ENCODE measurements at places on chromosomes 1 and 21. TPM values are rescaled to one million over a fixed set of nuclear protein-coding genes. Genes with fewer than 3 reads are reported as not detected.

DNA sequence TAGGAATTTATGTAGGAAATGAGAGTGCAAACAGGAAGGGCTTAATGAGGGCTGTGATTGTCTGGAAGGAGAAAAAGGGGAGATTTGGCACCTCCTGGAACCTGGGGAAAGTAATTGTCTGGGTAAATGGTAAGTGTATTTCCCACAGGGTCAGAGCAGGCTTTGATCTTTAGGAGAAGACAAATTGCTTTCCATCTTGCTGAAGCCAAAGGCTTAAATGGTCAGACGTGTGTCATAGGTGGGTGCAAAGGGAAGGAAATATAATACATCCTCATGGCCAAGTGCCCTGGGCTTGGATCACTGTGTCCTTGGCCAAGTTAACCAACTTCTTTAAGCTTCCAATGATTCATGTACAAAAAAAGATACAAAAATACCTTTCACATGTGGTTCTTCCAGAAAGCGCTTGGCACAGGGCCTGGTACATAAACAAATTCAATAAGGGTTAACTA lies 1.3 kb upstream of the DUSP23 start:
- DNase-seq, result no peak

Gene TEDDM1
- total RNA-seq, result not detected

- no peak for DNase-seq
These were observed 422.7 kb downstream of the KIF26B start for GRCh38 chr1:245577191-245578157.

Gene RNU1-2
- 8,578 TPM for total RNA-seq

Gene ENAH
- 132 TPM for total RNA-seq

Gene RGS8
- total RNA-seq, result 0.33 TPM
